ENCODE measurements at places on chromosomes 1 and 21.

DNA sequence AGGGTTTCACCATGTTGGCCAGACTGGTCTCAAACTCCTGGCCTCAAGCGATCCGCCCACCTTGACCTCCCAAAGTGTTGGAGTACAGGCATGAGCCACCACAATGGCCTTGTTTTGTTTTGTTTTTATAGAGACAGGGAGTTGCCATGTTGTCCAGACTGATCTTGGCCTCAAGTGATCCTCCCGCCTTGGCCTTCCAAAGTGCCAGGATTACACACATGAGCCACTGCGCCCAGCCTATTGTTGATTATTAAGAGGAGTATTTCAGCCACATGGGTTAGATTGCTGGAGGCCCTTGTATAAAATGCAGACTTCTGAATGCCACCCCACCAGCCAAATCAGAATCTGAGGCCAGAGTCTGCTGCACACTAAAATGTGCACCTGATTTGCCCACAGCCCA, 57.2 kb upstream of the ANGPTL1 start:
- DNase-seq, result no peak

- DNase-seq, result no peak
Observed at GRCh38 chr1:4224684-4225467, 324.8 kb upstream of the C1orf174 start.

DNA sequence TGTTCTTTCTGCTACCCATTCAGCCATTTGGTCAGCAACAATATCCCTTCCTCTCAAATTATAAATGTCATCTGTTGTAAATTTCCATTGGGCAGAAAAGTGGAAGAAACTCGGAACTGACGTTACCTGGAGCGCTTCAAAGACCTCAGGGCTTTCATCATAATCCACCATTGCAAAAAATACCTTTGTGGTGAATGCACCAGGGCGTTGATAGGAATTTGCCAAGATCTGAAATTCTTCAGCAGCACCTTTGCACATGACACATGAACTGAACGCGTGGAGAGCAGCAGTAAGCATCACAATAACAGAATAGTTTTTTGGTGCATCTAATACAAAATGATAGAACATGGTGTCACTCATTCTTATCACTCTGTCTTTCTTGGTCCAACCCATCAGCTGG, 3.1 kb upstream of the TEKT2 start:
- DNase-seq, result no peak

GRCh38 chr1:233904633-233905415, at the start of gene SLC35F3:
TSS of gene SLC35F3 (plus strand) at chr1:233904676.
- peak; percentile 27 for DNase-seq

DNA sequence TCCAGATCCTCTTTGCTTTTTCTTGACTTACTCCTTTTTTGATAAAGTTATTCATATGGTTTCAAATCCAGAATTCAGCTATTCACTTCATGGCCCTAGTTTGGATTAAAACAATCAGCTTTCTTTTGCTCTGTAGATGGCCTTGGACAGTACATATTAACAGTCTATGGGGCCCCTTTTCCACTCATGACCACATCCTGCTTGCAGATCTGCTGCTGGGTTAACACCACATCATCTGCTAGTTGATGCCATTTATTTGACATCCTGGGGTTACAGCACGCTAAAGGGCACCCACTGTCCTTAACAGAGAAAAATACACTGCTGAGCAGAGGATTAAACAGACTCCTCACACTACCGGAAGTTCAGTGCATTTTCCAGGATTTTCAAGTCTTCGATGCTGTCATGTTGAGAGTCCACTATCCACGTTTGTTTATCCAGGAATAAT, 941 bp upstream of the IFI16 start:
- DNase-seq, result peak; percentile 71

GRCh38 chr1:214321705-214322453, 40.9 kb downstream of the SMYD2 start:
- no peak for DNase-seq

GRCh38 chr1:170776252-170776651, 112.3 kb downstream of the PRRX1 start:
- DNase-seq, result no peak

- DNase-seq, result no peak
Observed at GRCh38 chr21:36756527-36756926, 57.6 kb downstream of the SIM2 start.

DNA sequence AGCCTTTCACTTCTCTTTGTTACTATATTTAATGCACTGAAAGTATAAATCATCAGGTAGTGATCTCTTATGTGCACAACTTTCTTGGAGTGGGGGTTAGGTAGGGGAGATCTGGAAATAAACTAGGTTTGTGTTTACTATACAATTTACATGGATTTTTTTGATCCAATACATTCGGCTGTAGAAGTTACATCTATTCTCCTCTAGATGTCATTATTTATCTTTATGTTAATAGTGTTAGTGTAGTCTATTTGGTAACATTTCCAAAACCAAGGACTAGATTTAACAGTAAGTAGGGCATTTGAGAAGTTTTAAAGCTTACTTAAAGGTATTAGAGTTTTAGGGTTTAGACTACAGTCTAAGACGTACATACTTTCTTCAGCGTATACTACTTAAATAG, 5.4 kb downstream of the VPS45 start:
- DNase-seq, result no peak

DNA sequence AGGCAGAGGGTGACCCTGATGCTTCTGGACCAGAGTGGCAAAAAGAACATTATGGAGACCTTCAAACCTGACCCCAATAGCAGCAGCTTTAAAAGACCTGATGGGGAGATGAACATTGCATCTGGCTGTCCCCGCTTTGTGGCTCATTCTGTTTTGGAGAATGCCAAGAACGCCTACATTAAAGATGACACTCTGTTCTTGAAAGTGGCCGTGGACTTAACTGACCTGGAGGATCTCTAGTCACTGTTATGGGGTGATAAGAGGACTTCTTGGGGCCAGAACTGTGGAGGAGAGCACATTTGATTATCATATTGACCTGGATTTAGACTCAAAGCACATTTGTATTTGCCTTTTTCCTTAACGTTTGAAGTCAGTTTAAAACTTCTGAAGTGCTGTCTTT, 45.8 kb downstream of the TRAF5 start:
- no peak for DNase-seq
